ENCODE measurements at places on chromosomes 5 and 9.

GRCh38 chr5:127568166-127568565, 50.7 kb downstream of the PRRC1 start:
- no peak for DNase-seq

DNA sequence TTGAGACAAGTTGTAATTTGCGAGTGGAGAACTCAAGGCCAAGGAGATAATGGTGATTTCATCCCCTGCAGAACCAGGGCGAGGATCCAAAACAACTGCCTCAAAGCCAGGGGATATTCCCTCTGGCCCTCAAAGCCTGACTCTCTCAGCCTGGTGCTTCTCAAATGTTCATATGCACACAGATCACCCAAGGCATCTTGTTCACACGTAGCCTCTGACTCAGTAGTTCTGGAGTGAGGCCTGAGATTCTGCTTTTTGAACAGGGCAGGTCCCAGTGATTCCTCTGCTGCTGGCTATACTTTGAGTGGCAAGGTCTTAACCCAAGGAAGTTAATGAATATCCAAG, 30.2 kb upstream of the WWC1 start:
- no peak for DNase-seq

DNA sequence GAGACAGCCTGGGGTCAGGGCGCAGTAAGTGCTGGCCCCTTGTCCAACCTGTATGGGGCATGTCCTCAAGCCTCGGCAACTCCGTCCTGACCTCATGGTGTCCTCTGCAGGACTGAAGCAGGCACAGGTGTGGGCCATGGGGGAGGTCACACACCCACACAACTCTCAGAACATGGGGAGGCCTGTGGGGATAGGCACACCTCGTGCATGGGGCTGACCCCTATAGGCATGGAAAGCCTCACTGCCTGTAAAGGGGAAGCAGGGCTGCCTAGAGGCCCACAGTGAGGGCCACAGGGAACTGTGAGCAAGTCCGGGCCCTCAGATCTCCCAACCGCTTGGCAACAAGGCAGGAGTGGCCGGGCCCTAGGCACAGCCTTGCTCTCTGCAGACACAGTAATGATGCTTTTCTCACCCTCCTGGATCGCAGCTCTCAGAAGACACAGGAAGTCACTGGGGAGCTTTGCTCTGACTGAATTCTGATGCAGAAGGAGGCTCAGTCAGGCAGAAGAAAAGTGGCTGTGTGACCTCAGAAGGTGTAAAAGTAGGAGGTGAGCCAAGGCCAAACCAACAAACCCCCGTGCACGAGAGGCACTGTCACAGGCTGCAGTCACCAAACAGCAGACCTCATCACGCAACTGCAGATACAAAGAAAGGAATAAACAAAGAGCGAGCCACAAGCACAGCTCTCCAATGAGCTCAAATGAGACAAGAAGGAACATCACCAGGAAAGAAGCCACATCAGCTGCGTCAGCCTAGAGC, 5.4 kb downstream of the IPPK start:
- no peak for DNase-seq

- no peak for DNase-seq
Measured at GRCh38 chr5:33309068-33309467, 131.7 kb upstream of the TARS1 start.

GRCh38 chr5:84229045-84229444, 155.6 kb downstream of the EDIL3 start:
- no peak for DNase-seq

DNA sequence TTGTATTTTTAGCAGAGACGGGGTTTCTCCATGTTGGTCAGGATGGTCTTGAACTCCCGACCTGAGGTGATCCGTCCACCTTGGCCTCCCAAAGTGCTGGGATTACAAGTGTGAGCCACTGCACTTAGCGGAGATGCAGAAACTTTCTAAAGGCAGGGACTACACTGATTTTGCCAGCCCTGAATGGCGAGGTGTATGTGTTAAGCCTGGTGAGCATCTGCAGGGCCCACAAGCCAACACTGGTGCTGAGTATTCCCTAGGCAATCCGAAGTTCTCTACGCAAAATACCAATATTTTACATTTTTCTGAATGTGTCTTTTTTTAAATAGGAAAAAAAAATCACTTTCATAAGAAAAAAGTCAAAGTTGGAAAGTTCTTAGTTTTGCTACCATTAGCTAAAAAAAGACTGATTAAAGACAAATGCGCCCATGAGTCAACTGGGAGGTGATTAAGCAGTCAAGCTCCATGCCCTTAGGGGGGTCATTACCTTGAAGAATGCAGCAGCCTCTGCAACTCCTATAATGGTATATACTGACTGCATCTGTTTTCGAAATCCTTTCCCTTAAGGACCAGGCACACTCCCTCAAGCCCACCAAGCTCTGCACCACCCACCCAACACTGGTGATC, 502.8 kb downstream of the BNC2 start:
- DNase-seq: no peak

DNA sequence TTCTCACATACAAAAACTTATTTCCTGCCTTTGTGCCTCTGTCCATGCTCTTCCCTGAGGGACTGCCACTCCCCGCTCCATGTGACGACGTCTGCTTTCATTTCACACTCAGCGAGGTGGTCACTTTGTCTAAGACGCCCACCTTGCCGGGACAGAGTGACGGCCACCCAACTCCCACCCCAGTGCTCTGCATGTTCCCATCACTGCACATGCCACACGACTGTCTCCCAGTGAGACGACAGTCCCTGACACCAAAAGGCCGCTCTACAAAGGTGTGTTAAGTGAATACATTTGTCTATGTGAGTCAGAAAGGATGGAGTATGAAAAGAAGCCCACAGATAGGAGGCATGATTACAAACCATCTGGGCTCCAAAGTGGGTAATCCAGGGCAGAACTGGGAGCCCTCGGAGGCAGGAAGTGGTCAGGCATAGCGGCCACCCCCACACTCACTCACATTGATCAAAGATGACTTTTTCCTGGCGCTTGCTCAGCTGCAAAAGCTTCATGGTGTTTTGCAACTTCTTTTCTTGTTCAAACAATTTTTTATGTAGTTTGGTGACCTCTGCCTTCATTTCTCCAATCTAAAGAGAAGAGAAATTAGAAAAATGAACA, 185.8 kb downstream of the CDK5RAP2 start:
- DNase-seq: no peak

GRCh38 chr5:163342306-163342705, 95.1 kb upstream of the CCNG1 start:
- DNase-seq: no peak

DNA sequence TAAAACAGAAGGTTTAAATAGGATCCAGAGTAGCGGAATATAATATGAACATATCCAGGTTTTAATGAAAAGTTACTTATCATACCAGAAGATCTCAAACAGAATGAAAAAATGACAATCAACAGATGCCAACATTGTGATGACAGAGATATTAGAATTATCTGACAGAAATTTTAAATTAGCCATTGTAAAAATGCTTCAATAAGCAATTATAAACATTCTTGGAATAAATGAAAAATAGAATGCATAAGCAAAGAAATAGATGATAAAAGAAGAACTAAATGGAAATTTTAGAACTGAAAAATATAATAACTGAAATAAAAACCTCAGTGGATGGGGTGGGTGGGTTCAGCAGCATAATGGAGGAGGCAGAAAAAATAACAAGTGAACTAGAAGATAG, 37.2 kb downstream of the ZMAT2 start:
- no peak for DNase-seq

DNA sequence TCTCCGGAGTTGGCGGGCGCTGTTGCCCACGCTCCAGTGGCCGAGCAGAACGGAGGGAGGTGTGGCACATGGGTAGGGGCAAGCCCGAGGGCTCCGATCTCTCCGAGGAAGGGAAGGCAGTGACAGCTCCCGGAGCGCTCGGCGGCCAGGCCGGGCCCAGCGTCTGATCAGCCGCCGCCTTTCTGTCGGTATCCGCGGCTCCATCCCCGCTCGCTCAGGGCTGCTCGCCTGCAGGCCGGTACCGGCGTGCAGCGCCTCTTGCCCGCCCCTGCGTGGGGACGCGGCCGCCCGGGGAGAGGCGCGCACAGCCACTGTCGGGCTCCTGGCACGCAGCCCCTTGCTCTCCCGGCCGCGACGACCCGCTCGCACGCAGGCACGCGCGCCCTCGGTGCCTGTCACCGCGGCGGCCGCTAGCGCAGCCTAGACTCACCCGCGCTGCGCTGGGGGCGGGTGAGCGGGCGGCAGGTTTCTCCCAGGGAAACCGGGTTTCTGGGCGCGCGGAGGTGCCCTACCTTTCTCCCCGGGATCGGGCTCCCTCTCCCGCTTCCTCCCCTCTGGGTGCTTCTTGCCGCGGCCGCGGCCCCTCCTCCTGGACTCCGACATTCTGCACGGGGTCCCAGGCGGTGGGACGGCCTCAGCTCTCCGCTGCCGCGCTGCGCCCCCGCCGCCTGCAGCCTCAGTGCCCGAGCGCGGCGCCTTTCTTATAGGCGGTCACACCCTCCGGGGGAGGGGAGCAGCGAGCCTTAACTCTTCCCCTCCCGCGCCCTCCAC, 108.4 kb downstream of the PSD2 start:
- no peak for DNase-seq

- DNase-seq: no peak
Measured at GRCh38 chr9:134432471-134432870, 106.2 kb downstream of the RXRA start.

DNA sequence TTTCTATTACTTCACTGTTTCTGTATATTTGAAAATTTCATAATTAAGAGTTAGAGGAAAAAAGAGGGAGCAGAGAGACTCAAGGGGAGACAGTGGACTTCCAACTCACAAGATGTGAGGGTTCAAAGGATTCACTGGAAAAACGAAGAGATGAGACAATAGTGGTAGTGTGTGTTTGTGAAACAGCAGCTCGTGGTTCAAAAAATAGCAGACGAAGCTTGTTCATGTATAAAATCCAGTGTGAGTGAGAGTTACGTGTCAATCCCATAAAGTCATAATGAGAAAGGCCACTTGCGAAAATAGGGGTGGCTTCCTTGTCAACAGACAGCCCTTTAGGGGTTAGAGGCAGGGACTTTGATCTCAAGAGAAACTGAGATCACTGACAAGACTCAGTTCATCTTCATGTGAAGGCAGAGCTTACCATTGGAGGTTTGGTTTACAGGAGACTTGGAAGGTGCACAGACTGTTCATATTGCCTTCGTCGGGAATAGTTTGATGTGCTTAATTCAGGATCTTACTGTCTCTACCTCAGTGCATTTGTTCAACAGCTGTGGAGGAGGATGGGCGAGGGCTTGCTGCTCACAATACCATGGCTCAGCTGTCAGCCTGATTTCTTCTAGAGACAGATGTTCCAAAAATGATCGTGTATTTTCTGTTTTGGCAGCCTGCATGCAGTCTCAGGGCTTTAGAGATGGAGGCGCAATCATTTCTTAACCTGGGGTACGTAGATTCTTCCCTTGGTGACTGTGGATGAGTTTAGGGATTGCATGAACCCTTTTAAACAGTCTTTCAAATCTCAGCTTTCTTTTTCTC, 105.7 kb upstream of the KLF9 start:
- no peak for DNase-seq

GRCh38 chr9:79581388-79581787, 9.6 kb downstream of the TLE4 start:
- no peak for DNase-seq

- no peak for DNase-seq
Measured at GRCh38 chr5:134846641-134846960, 833 bp downstream of the C5orf24 start.

- DNase-seq: no peak
Measured at GRCh38 chr5:109997161-109997560, 307.4 kb downstream of the MAN2A1 start.

DNA sequence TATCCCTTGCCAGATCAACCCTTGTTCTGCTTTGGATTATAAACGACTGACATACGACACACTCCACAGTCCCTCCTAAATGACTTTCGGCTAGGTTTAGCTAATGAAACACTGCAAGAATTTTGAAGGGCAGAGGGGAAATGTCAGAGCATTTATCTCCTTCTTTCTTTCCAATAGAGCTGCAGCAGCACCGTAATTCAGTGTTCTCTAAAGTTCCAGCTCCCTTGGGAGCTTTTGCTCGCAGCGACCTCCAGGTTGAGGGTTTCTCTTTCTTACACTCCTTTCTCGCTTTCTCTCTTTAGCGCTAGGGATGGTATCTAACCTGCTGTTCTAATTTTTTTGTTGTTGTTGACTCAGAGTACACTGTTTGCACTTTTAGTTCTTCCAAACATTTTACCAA, 467.1 kb upstream of the ST8SIA4 start:
- DNase-seq: no peak

DNA sequence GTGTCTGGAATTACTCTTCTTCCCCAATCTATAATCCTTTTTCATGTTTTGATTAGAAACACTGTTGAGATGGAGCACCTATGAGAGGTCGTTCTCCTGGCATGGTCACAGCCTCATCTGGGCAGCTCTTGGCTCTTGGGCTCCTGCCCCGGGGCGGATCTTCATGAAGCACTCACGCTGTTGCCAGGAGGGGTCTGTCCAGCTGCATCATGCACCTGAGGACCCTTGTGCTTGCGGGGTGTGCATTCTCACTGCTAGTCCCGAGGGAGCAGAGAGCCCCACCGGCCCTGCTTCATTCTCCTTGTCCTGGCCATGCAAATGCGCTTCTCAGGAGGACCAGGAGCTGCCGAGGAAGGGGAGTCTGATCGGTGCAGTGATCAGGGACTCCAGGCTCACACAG, 117.6 kb upstream of the S1PR3 start:
- DNase-seq: no peak

GRCh38 chr5:145830594-145830993, 4.5 kb downstream of the PRELID2 start:
- no peak for DNase-seq

DNA sequence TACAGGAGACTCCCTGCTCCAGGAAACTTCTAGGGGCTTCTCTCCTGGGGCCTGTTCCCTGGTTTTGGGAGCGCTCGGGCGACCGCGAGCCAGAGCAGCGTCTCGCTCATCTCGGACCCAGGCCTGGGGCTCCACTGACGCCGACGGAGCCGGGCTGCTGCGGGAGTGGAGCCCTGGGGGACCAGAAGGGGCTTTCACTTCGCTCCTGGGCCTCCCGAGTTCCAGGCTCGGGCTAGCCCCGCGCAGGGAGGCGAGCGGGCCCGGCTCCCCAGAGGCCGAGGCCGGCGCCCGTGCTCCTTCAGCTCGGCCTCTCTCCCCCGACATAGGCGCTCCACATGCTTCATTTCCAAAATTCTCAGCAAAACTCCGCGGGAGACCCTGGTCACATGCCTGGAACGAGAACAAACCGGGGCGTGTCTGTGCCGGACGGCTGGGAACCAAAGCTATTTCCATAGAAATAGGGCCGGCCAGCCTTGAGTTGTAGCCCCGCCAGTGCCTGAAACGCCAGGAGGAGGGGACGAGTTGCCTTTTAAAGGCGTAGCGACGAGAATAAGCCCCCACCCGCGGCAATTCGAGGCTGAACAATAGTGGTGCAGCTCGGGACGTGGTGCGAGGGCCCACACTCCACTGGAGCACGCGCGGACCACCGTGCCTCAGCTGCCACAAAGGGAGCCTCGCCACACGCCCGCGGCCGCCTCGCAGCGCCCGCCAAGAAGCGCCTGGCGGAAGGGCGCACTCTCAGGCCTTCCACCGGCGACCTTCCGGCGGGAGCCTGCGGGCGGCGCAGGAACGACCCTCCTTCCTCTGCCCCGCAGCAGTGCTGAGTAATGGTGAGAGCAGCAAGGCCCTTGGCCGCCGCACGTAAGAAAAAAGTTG, 1.1 kb upstream of the G3BP1 start:
- peak; percentile 42 for DNase-seq

- DNase-seq: no peak
Measured at GRCh38 chr5:175032741-175033151, 308.4 kb downstream of the MSX2 start.

All from tibial nerve (tissue), 4 donors.